ENCODE measurements at places on chromosomes 1 and 21. TPM values are rescaled to one million over a fixed set of nuclear protein-coding genes. Genes with fewer than 3 reads are reported as not detected.
A peak's percentile ranks its signal among the peaks of the same experiment; 100 is the strongest.

DNA sequence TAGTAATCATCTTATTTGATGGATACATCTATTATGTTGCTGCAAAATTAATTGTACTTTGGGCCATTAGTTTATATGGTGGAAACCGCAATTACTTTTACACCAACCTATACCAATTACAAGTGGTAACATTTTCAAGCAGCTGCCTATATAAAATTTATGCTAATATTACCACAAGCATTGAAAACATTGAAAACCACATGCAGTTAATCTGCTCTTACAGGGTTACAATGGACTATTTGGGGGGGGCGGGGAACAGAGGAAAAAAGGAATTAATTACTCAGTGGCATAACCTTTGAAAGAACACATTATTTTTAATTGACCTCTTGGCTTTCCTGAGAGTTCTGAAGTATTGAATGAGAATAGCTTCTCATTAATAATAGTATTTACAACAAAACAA is 1793.2 kb downstream of the NCAM2 start:
- DNase-seq: no peak

DNA sequence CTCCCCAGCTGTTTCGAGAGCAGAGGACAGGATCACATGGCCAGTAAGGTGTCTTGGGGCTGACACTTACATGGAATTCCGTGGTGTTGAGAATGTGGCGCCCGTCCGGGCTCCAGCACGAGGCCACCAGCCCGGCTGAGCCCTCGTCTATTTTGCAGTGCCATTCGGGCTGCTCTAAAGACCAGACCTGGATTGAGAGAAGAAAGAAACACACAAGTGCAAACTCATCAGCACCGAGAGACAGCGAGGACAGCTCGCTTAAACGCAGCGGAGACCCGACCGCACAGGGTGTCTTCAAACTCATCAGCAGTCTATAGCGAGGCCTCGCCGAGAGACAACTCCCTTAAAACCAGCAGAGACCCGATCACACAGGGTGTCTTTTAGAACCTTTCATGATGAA is 3.3 kb downstream of the WRAP73 start:
- no peak for DNase-seq

- DNase-seq: no peak
These were observed 25.5 kb downstream of the CD58 start for GRCh38 chr1:116545359-116545705.

The DMBX1 gene
- not detected for total RNA-seq

DNA sequence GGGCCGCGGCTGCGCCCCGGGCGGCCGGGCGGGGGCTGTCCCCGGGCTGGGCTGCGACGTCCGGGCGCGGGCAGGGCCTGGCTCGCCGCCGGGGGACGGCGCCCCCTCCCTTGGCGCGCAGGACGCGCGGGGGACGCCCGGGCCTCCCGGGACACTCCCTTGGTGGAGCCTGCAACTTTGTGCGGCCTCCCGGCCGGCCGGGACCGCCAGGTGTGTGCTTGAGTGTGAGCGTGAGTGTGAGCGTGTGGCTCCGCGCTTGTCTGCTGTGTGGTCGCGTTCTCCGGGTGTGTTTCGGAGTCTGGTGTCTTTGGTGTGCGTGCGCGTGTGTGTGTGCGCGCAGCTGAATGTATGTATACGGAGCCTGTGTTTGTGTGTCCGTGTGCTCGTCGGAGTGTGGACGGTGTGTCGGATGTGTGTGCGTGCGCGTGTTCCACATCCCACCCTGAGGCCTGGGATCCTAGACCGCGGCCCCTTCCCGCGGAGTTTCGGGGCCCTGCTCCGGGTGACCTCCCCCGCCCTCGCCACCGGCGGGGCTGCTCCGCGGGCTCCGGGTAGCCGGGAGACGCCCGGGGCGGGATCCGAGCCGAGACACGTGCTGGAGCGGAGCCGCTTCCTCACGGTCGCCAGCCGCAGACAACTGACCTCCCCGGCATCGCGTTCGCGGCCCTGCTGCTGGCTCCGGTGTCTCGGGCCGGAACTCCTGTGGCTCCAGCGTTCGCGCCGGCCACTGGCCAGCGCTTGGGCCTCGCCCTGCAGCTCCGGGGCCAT is 1.7 kb downstream of the PTPRU start:
- peak; percentile 53 for DNase-seq

DNA sequence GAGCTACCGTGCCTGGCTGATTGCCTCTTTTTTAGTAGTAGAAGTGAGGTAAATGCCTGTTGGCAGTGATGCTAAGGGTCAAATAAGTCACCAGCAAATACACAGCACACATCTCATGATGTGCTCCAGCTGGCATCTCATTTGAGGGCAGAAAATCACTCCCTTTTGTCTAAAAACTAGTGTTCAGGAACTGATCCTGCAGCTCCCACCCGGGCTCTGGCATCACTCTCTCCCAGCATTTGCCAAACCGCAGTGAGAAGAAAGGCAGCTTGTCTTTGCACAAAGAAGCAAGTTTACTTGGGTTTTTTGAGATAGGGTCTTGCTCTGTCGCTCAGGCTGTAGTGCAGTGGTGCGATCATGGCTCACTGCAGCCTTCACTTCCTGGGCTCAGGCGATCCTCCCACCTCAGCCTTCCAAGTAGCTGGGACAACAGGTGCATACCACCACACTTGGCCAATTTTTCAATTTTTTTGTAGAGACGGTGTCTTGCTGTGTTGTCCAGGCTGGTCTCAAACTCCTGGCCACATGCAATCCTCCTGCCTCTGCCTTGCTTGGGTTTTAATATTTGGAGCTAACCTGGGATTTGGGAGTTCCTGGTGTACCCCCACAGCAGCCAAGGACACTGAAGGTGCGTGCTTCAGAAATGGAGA is 4.1 kb downstream of the RBP7 start:
- no peak for DNase-seq

DNA sequence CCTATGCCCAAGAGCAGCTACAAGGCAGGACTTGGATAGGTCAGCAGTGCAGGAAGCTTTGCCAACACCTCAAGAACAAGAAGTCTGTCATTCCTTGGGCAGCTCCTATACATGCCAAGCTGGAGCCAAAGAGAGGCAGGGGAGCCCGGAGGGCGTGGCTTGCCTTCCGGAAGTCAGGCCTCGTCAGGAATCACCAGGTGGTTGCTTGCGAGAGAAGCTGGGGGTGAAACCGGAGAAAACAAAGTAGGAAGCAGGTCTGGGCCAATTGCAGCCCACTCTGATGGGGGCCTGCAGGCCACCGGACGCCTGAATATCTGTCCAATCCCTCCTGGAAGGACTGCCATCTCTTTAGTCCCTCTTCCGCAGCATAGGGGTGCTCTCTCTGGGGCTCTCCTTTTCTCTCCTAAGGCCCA is 794 bp upstream of the FAM76A start:
- peak; percentile 71 for DNase-seq

GRCh38 chr21:43024439-43025136 is 50.2 kb downstream of the PKNOX1 start:
- DNase-seq: peak; percentile 12

- DNase-seq: peak; percentile 21
These were observed 4.3 kb upstream of the FOXD2 start for GRCh38 chr1:47433477-47434050.

- DNase-seq: no peak
These were observed 25.5 kb upstream of the PTPRF start for GRCh38 chr1:43505077-43505780.

GRCh38 chr1:99777752-99778151 is 11.3 kb upstream of the FRRS1 start:
- no peak for DNase-seq

DNA sequence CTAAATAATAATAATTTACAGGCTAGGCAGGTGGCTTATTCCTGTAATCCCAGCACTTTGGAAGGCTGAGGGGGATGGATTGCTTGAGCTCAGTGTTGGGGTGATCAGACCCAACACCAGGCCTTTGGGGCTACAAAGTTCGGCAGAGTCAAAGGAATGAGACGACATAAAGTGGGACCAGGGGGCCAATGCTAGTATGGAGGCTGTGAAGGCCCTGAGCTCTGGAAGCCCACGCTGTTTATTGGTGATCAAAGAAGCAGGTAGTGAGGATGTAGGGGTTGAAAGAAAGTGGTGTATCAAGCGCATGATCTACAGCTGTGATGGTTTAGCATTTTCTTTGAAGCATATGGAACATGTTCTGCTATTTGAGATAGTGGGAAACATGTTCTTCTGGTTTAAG is 5.6 kb downstream of the BTBD8 start:
- DNase-seq: no peak

DNA sequence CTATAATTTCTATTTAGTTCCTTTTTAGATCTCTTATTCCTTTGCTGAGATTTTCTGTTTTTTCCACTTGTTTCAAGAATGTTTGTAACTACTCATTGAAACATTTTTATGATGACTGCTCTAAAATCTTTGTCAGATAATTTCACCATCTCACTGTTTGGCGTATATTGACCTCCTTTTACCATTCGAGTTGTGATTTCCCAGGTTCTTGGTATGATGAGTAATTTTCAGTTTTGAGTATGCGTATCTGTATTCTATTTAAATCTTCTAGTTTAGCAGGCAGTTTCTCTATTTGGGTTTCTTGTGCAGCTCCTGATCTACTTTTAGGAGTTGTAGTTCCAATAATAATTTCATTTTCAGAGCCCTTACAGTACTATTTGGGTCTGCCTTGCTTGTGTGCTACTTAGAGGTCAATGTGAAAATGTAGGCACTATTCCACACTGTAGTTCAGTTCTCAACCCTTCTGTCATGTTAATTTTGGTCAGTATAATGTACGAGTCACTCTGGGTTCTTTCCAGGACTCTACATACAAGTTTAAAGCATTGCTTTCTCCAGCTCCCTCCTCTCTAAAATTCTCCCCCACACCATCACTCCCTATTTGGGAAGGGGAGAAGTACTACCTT is 115.5 kb downstream of the ACBD6 start:
- DNase-seq: no peak

The DCDC2B gene
- not detected for total RNA-seq

DNA sequence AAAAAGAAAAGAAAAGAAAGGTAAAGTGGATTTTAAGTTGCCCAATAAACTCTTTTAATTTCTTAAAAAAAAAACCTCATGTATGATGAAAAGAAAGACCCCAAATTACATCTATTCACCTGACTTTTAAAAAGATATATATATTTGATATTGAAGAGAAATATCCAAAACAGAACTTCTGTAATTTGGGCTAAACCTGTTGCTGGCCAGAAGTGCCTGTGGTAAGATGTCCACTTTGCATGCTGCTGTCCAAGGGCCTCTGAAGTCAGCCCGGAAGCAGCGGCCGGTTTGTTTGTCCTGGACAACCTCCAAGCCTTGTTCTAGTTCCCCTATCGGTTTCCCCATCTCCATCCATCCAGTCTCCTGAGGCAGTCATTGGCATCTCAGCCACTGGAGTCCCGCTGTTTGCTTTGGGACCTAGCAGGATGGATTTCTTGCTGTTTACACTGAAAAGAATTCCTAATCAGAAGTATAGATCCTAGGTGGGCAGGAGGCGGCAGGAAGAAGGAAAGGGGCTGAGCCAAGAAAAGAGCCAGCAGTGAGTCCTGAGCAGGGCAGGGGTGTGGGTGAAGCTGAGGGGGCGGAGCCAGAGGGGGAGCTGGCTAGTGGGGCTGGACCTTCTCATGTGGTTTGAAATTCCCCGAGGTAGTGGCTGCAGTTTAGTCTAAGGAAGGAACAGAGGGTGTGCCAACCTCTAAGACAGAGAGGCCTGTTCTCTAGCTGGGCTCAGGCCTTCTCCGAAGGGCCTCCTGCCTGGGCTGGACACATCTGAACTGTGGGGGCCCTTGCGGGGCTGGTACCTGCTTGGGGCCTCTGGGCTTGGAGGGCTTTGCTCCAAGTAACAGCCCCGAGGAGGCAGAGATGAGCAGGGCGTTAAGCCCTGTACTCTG is 3.3 kb downstream of the NCMAP start:
- peak; percentile 86 for DNase-seq

- no peak for DNase-seq
These were observed 22.5 kb upstream of the UHMK1 start for GRCh38 chr1:162475089-162475488.

The ARHGEF10L gene
- total RNA-seq: 91.9 TPM

DNA sequence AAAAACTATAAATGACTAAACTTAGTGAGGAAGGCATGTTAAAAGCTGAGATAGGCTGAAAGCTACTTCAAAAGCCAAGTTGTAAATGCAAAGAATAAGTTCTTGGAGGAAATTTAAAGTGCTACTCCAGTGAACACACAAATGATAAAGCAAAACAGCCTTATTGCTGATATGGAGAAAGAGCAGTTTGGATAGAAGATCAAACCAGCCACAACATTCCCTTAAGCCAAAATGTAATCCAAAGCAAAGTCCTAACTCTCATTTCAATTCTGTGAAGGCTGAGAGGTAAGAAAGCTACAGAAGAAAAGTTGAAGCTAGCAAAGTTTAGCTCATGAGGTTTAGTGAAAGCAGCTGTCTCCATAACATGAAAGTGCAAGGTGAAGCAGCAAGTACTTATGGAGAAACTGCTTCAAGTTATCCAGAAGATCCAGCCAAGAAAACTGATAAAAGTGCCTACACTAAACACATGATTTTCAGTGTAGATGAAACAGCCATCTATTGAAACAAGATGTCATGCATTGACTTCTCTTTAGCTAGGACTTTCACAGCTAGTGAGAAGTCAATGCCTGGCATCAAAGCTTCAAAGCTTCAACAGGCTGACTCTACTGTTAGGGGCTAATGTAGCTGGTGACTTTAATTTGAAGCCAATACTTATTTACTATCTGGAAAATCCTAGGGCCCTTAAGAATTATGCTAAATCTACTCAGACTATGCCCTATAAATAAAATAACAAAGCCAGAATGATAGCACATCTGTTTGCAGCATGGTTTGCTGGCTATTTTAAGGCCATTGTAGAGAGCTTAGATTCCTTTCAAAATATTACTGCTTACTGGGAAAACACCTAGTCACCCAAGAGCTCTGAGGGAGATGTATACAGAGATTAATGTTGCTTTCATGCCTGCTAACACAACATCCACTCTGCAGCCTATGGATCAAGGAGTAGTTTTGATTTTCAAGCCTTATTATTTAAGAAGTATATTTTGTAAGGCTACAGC is 188.6 kb downstream of the EIF4G3 start:
- no peak for DNase-seq

- DNase-seq: no peak
These were observed 171.0 kb downstream of the ZC3H11B start for GRCh38 chr1:219441884-219442283.

- DNase-seq: no peak
These were observed 8.3 kb downstream of the NT5C1A start for GRCh38 chr1:39663559-39663958.

The IGSF3 gene
- total RNA-seq: 38.8 TPM

DNA sequence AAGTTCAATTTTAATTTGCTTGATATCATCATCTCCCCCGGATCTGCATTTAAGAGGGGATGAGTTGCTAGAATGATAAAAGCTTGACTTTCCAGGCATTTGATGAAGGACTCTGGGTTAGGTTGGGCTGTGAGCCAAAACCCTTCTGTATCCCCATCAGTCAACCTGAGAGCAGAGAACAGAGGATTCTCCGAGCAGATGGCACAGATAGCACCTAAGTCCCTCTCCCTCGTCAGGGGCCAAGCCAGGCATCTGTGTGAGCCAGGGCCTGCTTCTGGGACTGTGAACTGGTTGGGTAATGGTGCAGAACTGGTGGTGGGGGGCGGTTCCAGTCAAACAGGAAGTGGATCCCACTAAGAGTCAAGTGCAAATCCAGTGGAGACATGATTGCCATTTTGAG is 205.8 kb downstream of the TNR start:
- no peak for DNase-seq

The NAXE gene
- total RNA-seq: 78.0 TPM

The DCST2 gene
- total RNA-seq: 1.4 TPM

- no peak for DNase-seq
These were observed 22.0 kb downstream of the SLAMF7 start for GRCh38 chr1:160761046-160761445.
